ENCODE measurements at places on chromosomes 6 and 20.
A peak's percentile ranks its signal among the peaks of the same experiment; 100 is the strongest.

GRCh38 chr6:20700375-20700774, 166.1 kb downstream of the CDKAL1 start:
- DNase-seq, result no peak

GRCh38 chr6:109237077-109237985, 142.0 kb downstream of the CEP57L1 start:
- DNase-seq, result no peak

DNA sequence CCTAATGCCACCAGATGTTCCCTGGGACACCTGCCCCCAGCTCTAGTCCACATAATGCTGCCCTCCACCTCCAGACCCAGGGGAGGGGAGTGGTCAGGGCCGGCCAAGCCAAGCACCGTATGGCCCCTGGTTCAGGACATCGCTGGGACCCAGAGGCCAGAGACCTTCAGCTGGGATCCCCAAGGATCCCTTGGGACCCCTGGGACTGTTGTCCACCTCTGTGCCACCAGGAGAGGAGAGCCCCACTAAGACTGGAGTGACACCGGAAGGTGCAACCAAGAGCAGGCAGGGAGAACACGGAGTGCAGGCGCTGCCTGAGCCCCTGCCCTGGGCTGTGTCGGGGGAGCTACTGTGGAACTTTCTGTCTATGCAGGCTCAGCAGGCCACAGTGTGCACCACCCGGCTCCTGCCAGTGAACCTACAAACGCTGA, 43.6 kb downstream of the CTCFL start:
- DNase-seq, result peak; percentile 18

DNA sequence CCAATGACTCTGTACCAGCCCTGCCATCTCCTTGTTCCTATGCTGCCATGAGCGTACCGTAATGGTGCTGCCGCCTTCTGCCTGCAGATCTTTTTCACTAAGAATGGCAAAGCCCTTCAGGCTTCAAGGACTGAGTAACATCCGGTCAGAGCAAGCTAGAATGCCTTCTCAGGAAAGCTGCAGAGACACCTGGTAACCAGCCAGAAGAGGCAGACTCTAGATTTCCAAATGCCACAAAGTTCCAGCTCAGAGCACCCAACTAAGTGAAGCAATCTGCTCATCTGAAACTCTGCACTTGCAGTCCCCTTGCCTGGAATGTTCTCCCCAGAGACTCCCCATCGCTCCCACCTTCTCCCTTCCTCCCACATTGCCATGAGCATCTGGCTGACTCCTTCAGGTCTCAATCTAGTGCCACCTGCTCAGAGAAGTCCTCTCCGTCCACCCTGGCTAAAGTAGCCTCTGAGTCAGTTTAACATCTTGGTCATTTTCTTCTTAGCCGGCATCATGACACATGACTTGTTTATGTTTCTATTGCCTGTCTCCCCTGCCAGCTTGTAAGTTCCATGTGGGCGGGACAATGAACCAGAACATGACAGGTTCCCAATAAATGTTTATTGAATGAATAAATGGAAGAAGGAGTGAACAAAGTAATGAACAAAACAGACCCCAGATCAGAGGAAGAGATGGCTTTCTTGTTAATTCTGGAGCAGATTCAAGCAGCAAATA, 6.9 kb upstream of the OCSTAMP start:
- DNase-seq, result no peak

- DNase-seq, result no peak
Measured at GRCh38 chr6:125827788-125828320, 37.1 kb downstream of the NCOA7 start.

DNA sequence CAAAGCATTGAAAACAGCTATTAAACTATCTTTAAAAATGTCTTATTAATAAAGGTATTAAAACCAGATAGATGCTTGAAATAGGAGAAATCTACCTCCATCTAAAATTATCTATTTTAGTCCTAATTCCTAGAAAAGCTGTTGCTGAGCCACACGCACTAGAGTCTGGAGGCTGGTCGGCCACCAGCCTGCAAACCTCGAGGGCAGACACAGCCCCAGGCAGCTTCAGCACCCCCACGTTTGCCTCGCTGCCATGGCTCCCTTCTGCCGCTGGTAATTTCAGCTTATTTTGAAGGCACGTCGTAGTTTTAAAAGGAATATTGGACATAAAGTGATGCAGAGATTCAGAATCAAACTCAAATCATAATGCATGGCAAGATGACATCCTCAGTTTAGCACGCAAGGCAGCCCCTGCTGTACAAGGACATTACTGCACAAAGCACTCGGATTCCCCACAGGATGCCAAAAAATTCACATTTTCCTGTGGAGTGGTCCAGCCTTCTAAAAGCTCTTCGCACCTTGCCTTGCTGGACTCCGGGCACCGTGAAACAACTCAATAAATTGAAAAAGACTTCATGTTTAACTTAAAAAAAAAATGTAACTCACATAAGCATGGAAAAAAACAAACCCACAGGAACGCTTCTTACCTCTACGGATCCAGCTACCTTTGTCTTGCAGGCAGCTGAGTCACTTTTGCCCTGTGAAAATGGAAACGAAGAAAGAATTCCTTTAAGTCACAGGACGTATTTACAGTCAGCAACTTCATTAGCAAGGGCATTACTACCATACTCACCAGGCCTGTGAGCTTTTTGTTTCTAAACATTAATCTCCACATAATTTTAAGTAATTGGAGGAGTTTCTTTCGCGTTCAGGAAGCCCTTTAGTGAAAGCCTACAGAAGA, 143.4 kb upstream of the RPS6KA2 start:
- no peak for DNase-seq

GRCh38 chr20:51169813-51170212, 146.9 kb upstream of the KCNG1 start:
- DNase-seq, result no peak

- no peak for DNase-seq
Measured at GRCh38 chr6:103554911-103555310, 1304.8 kb downstream of the HACE1 start.

- no peak for DNase-seq
Measured at GRCh38 chr6:113248532-113248931, 608.6 kb upstream of the MARCKS start.

DNA sequence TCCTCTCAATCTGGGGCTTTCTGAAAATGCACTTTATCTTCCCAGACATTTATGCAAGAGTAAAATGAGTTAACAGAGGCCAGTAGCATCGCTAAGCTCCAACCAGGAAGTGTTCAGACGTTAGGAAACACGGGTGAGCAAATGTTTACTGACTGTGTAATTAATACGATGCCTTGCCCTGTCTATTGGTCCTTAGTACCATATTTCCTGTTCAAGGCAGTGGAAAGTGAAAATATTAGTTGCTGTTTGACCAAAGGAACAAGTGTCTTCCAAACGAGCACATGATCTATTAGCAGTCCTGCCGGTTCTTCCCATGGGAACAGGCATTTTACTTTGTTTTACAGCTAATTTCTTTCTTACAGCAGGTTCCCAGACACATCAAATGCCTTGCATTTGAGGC, 311.1 kb upstream of the JAG1 start:
- DNase-seq, result no peak

DNA sequence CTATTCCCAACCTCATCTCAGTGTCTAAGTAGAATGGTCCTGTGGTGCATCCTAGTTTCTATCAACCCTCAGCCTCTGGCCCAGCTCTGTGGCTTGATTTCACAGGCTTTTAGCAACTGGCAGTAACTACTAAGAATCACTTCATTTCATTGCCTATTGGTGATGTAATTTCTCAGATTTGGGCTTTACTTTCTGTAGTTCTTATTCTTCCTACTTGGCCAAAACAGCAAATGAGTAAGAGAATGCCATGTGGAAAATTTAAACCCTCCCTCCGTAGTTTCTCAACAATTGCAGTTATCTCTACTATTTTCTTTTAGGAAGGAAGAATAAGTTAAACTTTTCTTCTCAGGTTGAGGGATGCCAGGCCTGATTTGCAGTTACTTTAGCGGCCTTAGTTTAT, 387.3 kb downstream of the CDKAL1 start:
- DNase-seq, result no peak

GRCh38 chr6:68651011-68651985, 16.2 kb downstream of the ADGRB3 start:
- DNase-seq, result no peak

GRCh38 chr6:111776236-111777221, 96.7 kb downstream of the FYN start:
- DNase-seq, result no peak

DNA sequence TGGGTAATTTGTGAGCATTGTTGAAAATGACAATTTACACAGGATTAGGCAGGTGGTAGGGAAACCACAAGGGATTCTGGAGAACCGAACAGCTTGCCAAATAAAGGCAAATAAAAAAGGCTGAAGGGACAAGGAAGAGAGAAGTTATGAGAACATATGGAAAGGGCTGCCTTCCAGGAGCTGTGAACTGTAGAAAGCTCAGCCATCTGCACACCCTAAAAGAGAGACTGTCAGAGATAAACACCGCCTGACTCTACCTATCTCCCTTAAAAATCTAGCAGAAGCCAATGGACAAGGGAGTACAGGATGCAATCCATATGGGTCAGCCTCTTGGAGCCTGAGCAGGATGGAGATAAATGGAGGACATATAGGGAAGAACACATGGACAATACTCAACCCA, 12.7 kb upstream of the SLC17A1 start:
- DNase-seq, result no peak

DNA sequence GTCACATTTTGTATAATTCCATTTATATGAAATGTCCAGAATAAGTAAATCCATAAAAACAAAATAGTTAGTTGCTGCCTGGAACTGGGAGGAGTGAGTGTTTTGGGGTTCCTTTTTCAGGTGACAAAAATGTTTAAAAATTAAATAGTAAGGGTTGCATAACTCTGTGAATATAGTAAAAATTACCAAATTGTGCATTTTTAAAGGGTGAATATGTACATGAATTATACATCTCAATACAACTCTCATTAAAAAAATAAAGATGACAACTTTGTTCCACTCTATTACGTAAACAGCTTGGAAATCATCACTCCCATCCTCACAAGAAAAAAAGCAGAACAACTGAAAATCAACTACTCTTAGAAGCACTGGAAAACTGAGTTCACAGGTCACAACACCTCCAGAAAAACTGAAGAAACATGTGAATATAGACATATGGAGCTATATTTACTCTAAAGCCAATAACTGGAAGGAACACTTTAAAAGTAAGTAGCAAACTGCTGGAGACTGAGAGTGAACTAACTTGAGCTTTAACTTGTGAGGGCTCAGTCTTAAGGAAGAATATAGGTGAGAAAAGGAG, 40.0 kb downstream of the RANBP9 start:
- no peak for DNase-seq

DNA sequence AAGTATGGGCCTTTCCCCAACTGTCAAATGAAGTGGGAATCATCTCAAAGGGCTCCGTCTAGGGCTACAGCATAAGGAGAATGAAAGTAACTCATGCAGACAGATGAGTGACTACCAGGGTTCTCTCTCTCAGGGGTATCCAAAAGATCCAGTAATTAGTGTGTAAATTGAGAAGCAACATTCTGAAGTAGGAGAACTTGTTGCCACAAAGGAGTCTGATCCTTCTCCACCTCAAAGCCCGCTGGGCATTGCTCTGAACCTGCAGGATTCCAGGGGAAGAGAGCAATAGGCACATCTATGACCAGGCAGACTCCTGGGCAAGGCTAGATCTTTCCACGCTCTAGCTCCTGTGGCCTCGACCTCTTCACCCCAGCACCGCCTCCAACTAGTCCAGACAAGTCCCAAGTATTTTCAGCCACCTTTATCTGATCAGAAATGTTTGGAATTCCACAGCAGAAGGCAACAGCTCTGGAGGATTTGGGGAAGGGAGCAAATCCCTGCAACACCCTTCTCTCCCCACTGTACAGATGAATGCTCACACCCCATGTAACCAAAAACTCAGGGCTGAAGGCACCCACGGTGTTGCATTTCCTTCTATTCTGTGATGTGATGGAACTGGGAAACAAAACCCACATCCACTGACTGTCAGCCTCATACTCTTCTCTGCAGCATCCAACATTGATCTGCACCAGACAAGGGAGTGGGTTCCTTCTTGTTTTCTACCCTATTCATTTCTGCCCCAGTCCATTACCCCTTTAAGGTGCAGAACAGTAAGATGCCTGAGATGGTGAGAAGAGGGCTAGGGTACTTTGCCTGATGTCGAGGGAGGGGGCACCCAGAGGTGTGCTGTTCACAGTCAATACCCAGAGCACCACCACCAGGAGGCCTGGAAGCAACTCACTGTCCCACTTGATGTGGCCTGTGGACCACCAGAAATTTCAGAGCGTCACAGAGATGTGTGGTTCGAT, 41.0 kb downstream of the COX4I2 start:
- no peak for DNase-seq

GRCh38 chr6:111590209-111590980, 15.3 kb downstream of the TRAF3IP2 start:
- DNase-seq, result no peak

GRCh38 chr6:147467886-147468285, 40.6 kb upstream of the SAMD5 start:
- DNase-seq, result no peak

DNA sequence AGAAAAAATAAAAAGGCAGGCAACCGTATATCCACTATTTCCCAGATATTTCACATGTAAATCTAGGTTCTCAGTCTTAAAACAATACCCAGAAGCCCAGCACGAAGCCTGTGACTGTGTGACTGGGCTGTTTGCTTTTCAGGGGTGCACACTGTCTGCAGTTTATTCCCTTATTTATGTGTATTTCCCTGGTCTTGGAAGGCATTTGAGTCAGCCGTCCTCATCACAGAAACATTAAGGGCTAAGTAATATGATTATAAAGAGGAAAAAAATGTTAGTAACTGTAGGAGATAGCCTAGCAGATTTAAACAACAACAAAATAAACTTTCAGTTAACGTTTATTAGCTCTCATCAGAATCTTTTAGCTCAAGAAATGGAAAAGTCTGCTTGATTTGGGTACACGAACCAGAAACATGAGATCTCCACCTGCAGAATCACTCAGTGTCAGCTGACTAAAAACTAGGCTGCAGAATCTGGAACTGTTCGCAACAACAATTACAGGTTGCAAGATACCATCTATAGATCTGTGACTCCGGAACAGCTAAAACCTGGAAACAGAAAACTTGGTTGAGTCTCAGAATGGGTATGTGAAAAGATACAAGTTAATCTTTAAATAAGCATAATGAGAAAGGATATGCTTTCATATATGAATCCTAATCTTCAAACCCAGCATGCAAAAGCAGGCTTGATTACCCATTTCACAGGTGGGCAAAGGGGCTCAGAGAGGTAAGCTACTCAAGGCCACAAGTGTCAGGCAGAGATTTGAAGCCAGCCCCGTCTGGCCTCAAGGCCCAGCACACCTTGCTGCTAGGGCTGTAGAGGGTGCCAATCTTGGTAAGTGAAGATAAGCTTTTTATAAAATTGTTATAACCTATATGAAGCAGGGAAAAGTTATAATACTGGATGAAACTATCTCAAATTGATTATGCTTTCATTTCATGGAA, 21.1 kb downstream of the GCLC start:
- DNase-seq, result no peak

DNA sequence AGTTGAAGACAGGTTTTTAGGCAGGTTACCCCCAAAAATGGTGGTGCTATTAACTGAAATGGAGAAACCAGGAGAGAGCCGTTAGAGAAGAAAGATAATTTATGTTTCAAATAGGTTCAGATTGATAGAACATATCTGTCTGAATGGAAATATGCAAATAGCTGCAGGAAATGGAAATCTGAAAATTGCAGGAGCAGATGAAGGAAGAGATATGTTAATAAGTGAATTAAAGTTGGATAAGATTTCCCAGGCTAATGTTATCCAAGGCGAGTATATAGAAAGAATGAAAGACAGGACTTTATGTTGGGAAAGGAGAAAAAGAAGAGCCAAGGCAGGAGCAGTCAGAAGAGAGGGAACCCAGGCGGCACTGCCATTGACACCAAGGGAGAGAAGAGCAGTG, 365.6 kb downstream of the ARHGAP18 start:
- no peak for DNase-seq

GRCh38 chr6:30752157-30752927, 8.0 kb upstream of the IER3 start:
- DNase-seq, result no peak
